ENCODE measurements at places on chromosomes 1 and 21.

GRCh38 chr1:31761883-31762282, 2.3 kb downstream of the ADGRB2 start:
- DNase-seq = no peak

DNA sequence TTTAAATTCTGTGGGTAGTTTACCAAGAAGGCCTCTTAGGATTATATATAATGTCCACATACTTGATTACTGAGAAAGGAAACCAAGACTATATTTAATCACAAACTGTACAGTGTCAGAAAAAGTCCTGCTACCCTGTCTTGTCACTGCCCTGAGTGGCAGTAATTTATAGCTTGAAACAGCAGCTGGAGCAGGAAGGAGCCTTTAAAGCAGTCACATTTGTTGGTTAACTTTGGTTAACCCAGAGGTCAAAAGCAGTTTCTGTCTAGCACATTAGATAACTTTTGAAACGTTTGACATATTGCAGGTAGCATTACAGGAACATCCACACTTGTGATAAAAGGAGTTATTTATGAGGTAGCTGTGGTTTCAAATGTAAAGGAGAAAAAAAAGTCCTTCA, 161.7 kb downstream of the ROR1 start:
- DNase-seq = no peak

GRCh38 chr1:112337028-112337531, 58.9 kb upstream of the CTTNBP2NL start:
- DNase-seq = no peak

GRCh38 chr1:231934797-231935196, 308.2 kb downstream of the DISC1 start:
- no peak for DNase-seq

- DNase-seq = no peak
Measured at GRCh38 chr1:4598561-4598960, 55.8 kb upstream of the AJAP1 start.

GRCh38 chr1:163974120-163974519, 584.9 kb upstream of the PBX1 start:
- no peak for DNase-seq
